Ureter (tissue), 1 donor: ENCODE measurements at places on chromosomes 1 and 21. TPM values are rescaled to one million over a fixed set of nuclear protein-coding genes. Genes with fewer than 3 reads are reported as not detected.

Gene TAL1
- 3.2 TPM for total RNA-seq

DNA sequence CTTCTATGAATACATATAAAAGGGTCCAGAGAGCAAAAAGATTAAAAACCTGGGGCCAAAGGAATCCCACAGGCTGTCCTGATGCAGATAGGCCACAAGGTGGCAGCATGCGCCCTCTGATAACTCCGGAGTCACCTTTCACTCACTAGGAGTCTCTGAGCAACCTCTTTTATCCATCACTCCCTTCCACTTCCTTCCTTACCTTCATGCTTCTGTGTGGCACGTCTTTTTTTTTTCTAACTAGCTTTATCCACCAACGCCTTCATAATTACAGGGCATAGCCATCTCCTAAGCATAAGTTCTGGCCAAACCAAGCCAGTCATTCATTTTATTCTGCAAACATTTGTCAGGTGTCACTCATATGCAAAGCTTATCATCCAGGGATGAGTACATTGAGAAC is 3.9 kb upstream of the PGLYRP4 start:
- DNase-seq, result peak; percentile 70

DNA sequence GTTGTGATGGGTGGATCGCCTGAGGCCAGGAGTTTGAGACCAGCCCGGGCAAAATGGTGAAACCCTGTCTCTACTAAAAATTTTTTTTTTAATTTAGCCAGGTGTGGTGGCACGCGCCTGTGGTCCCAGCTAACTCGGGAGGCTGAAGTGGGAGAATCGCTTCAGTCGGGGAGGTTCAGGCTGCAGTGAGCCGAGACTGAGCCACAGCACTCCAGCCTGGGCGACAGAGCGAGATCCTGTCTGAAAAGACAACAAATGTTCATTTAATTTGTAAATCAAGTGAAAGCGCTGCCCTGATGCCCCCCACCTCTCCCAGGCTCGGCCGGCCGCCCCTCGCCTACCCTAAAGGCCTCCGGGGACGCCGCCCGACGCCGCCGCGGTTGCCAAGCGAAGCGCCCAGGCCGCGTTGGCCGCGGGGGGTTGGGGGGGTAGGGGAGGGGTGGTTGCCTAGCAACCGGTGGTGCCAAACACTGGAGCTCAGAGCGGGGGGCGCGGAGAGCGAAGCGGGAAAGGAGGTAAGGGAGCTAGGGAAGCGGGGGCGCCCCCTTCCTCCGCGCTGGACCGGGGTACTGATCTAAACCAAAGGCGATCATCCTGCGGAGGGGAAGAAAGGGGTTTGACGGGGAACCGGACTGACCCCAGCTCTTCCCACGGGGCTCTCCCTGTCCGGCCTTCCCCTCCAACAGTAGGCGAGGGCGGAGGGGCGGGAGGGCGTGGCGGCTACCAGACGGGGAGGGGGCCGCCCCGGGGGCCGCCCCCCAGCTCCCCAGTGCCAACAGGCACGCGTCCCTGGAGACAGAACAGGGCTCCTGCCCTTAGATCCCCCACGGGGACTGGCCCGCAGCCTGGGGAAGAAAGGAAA is at the start of gene TEKT2:
Gene TEKT2, plus strand, starts transcription at position 460 of the 862 bp plus-strand sequence. CDS start 828 bp downstream, outside the sequence.
- DNase-seq, result no peak

Gene CASZ1
- total RNA-seq, result 76.8 TPM

Gene FAM131C
- 0.60 TPM for total RNA-seq

Gene FAM72D
- total RNA-seq, result 0.49 TPM

GRCh38 chr1:245412306-245412705 is 257.5 kb downstream of the KIF26B start:
- no peak for DNase-seq

Gene OR10J1
- not detected for total RNA-seq

- DNase-seq, result no peak
These were observed 797.3 kb downstream of the PLA2G4A start for GRCh38 chr1:187626056-187626455.

DNA sequence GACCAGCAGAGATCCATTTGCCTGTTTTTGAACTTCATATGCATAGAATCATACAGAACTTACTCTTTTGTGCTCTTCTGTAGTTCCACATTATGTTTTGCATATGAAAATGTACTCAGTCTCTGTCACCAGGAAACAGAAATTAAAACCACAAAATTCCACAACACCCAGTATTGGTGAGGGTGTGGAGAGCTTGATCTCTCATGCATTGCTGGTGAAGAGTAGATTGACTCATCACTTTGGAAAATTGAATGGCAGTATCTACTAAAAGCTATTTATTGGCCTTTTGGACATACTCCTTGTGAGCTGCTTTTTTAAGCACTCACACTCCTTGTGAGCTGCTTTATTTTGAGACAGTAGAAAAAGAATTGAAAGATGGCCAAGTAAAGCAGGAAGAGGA is 43.3 kb downstream of the VTCN1 start:
- no peak for DNase-seq

Gene TMEM39B
- 21.9 TPM for total RNA-seq

Gene GJB3
- 14.9 TPM for total RNA-seq

GRCh38 chr1:19138331-19138730 is 71.7 kb downstream of the UBR4 start:
- no peak for DNase-seq

Gene OR11L1
- not detected for total RNA-seq

Gene CDK11B
- 20.2 TPM for total RNA-seq

GRCh38 chr1:80646053-80646452 is 1154.7 kb upstream of the ADGRL2 start:
- DNase-seq, result no peak

Gene CENPL
- total RNA-seq, result 4.2 TPM

Gene NTMT2
- total RNA-seq, result not detected

DNA sequence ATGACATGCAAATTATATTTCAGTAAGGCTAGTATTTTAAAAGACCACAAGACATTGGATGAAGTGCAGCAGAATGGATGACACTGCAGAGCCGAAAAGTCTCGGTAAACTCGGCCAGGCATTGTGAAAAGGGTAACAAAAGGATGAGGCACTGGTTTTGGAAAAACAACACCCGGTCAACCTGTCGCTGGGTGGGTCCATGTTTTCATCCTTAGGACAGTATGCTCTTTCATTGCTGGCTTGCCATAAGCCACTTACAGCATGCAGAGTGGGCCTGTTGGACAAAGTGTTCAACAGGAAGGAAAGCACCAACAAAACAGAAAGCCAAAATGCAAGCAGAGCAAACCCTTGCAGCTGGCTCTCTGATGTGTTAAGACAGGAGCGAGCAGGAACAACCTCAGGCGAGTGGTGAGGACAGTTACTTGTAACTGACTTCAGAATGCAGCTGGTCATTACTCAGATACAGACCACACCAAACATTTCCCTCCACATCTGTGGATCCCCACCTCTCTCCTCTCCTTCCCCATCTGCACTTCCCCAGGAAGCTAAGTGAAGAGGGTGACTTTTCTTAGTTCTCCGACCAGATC is 2.9 kb upstream of the RCAN1 start:
- no peak for DNase-seq

DNA sequence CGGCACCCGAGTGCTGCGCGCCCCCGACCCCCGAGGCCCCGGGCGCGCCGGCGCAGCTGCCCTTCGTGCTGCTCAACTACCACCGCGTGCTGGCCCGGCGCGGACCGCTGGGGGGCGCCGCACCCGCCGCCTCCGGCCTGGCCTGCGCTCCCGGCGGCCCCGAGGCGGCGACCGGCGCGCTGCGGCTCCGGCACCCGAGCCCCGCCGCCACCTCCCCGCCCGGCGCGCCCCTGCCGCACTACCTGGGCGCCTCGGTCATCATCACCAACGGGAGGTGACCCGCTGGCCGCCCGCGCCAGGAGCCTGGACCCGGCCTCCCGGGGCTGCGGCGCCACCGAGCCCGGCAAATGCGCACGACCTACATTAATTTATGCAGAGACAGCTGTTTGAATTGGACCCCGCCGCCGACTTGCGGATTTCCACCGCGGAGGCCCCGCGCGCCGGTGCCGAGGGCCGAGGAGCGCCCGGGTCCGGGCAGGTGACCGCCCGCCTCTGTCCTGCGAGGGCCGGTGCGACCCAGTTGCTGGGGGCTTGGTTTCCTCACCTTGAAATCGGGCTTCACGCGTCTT is 49.0 kb downstream of the SIM2 start:
- DNase-seq, result no peak

GRCh38 chr1:50812346-50812745 is 147.7 kb downstream of the FAF1 start:
- no peak for DNase-seq

DNA sequence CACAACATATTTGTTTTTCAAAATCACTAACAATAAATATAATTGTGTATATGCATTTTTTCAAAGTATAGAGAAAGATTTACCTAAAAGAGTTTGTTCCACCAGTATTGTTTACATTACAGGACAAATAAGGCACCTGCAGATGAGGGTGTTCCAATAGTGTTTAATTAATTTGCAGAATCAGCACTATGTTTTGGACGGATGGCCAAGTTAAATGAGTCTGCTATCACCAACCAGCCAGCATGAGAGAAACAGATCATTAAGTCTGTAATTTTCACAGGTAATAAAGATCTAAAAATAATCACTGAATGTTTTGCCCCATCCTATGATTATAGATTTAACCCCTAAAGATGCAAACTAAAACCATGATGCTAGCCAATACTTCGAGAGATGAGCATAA is 2247.0 kb downstream of the NCAM2 start:
- DNase-seq, result no peak

- no peak for DNase-seq
These were observed 121.3 kb downstream of the SEC16B start for GRCh38 chr1:177848577-177848976.

DNA sequence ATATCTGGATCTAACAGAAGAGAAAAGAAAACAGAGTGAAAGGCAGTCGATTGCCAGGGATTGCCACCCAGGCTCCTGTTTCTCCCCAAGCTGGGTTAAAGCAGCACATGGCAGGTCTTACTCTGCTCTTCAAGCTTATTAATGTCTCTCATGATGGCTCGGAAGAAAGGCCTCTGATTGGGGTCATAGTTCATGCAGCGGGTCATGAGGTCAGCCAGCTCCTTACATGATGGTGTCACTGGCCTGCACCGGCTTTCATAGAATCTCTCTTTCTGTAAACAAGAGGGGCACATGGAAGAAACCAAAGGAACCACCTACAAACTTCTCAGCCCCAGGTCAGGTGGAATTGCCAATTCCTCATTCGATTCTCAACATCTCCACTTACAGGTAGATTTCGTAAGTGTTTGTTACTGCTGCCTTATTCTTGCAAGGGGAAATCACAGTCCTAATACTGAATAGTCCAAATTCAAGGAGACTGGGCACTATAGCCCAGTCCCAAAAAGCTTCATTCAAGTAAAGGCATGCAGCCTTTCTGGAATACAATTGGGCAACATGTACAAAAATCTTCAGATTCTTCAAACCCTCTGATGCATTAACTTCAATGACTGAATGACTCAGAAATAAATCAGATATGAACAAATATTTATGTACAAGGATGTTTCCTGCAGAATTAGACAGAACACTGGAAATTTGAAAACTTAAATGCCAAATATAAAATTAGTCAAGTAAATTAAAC is 96.6 kb downstream of the RAVER2 start:
- no peak for DNase-seq

DNA sequence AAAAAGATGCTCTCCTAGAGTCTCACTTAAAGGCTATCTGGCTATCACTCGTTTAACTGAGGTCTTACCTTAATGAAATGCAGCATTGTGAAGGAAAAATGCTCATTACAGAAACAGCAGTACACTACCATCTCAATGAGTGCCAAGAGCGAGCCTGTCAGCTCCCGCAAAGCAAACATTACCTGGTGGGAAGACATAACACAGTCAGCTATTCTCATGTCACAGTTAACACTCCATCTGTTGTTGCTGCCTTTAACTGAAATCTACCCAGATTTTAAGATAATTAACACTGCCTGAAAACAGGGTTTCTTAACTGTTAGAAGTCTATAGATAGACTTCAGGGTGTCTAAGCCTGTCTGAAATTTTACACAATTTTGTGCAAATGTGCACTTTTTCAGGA is 39.1 kb downstream of the PCSK9 start:
- DNase-seq, result no peak

DNA sequence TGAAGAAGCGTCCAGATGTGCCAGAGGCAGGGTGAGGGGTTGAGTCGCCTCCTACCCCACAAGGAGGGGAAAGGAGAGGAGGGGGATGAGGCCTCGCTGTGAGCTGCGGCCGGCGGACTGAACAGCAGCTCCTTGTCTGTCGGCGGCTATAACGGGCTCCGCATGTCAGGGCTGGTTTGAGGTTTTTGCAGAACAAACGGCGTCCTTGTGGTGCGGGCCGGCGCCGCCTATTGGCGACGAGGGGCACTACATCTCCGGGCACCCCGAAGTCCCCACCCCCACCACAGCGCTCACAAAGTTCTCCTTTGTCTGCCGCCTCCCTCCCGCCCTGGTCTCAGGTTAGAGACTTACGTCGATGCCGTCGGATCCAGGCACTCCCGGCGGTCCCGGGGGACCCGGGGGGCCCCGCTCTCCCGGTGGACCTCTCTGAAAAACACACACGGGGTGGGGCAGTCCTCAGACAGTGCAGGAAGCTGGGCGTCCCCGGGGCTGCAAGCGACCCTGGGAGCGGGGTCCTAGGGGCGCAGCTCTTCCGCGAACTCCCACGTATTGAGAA is 1.8 kb downstream of the COL9A2 start:
- DNase-seq, result peak; percentile 90

DNA sequence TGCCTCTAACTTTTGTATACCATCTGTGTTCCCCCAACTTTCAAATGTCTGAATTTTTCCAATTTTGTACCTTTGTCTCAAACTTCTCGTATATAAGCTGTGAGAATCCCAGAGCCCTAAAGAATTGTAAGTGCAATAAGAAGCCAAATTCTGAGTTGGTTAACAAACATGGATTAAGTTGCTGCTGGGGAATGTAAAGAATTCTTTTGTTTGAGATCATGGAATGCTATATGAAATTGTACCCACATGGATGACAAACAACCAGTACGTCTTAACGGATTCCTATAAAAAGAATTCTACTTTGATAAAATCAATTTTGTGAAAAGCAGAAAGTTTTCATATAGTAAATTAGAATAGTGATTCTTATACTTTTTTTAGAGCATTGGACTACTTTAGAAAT is 72.4 kb upstream of the CYP2J2 start:
- no peak for DNase-seq

Gene STUM
- total RNA-seq, result 2.8 TPM

GRCh38 chr1:1978108-1978507 is 25.5 kb downstream of the CFAP74 start:
- DNase-seq, result no peak

Gene APCS
- total RNA-seq, result not detected

Gene TNFSF4
- total RNA-seq, result 0.52 TPM

DNA sequence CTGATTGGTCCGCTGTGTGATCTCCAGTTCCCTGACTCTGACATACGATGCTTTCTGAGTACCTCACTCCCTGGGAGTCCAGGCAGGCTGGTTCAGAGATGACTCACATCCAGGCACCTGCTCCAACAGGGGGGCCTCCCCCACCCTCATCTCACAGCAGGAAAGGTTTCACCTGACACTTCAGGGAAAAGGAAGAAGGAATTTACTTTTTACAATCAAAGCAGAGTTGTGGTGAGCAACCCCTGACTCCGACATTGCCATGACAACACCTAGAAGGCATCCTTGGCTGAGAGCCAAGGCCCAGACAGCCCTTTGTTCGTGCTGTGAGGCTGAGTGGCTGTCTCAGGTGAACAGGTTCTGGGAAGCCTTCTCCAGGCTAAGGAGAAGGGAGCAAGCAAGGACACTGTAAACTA is 164.6 kb upstream of the GJB5 start:
- no peak for DNase-seq

Gene CNR2
- not detected for total RNA-seq
